ENCODE measurements at places on chromosomes 3 and 15. TPM values are rescaled to one million over a fixed set of nuclear protein-coding genes. Genes with fewer than 3 reads are reported as not detected.

Gene TMEM43
- 111 TPM for total RNA-seq

Gene CLDN11
- 264 TPM for total RNA-seq

Gene LYZL4
- total RNA-seq = not detected

Gene TMCO5A
- not detected for total RNA-seq

Gene RAB6B
- 0.22 TPM for total RNA-seq

Gene STRA6
- 4.5 TPM for total RNA-seq

Gene CSTA
- total RNA-seq = 1.1 TPM

Gene HRG
- not detected for total RNA-seq

Gene TGM4
- not detected for total RNA-seq

Gene WWTR1
- 24.1 TPM for total RNA-seq

Gene HTR3E
- not detected for total RNA-seq

Gene CFAP20DC
- total RNA-seq = 2.9 TPM
